Stimulated activated CD8-positive, alpha-beta memory T cell treated with anti-CD3 and anti-CD28 coated beads, Interleukin-7, amount 100 ng/mL, for 4 hours (primary cell): ENCODE measurements at places on chromosomes 4 and X.
A peak's percentile ranks its signal among the peaks of the same experiment; 100 is the strongest.

DNA sequence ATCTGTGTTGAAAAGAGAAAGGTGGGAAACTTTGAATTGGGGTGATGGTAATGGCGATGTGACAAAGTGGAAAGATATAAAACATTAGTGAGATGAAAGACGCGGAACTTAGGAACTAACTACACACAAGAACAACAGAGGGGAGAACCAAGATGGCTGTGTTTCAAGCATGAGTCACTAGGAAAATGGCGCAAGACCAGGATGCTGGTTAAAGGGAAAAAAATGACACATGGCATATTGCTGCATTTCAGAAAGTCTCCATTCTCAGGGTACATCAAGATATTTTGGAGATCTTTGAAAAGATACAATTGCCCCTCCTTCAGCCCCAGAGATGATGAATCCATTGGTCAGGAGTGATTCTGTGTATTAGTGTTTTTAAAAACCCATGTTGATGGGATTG, 164.4 kb downstream of the FBXO8 start:
- DNase-seq, result no peak

- DNase-seq, result no peak
These were observed 113.2 kb downstream of the ARSF start for GRCh38 chrX:3154386-3154975.

- no peak for DNase-seq
These were observed 34.0 kb downstream of the LHFPL1 start for GRCh38 chrX:112645774-112646173.

DNA sequence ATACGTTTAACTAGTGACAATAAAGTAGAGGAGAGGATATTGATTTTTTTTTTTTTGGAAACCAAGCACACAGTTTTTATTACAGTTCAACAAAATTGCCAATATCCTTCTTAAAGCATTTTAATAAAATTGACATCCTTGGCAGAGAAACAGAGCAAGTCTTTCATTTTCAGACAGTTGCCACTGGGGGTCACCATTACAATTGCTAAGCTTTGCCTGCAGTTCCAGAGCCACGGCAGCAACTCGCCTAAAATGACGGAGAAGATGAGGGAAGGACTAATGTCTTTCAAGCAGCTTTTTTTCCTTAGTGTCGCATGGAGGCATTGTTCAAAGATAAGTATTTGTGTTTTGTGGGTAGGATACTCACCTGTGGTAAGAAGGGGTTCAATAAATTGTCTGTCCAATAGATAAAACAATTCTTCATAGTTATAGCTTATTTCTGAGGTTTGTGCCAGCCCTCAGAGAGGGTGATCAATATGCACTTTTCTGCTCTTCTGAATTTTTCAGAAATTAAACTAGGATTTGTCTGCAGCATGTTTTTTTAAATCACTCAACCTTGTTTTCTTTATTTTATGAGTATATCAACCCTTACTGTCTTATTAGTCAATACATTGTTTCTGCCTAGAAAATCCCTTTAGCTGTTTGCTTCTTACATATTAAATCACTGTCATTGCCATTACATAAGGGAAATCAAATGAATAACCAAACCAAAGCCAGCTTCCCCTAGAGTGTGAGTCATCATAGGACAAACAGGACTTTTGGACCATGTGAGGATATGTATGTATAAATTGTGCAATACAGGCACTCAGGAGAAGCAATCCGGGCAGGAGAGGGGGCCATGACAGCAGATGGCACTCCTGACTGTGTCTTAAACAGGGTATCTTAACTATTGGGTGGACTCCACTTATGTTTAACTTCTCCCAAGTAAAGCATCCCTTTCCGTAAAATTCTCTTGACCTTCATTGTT, 508.1 kb upstream of the ARX start:
- no peak for DNase-seq

- no peak for DNase-seq
These were observed 26.1 kb upstream of the CBLL2 start for GRCh38 chrX:22246620-22247019.

DNA sequence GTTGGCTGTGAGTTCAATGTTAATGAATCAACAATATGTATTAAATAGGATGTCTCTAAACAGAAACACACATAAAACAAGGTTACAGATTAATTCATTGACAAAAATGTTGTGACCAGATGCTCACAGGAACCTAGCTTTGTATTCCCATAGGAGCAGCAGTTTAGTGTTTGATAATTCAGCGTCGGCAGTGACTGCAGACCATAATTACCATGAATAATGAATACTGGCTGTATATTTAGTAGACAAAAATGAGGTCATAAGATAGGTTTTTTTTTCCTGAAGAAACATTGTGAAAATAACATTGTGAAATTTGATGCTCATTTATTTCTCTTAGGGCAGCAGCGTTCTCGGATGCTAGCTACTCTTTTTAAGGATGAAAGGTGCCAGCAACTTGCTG, 27.8 kb downstream of the COPS4 start:
- DNase-seq, result no peak

DNA sequence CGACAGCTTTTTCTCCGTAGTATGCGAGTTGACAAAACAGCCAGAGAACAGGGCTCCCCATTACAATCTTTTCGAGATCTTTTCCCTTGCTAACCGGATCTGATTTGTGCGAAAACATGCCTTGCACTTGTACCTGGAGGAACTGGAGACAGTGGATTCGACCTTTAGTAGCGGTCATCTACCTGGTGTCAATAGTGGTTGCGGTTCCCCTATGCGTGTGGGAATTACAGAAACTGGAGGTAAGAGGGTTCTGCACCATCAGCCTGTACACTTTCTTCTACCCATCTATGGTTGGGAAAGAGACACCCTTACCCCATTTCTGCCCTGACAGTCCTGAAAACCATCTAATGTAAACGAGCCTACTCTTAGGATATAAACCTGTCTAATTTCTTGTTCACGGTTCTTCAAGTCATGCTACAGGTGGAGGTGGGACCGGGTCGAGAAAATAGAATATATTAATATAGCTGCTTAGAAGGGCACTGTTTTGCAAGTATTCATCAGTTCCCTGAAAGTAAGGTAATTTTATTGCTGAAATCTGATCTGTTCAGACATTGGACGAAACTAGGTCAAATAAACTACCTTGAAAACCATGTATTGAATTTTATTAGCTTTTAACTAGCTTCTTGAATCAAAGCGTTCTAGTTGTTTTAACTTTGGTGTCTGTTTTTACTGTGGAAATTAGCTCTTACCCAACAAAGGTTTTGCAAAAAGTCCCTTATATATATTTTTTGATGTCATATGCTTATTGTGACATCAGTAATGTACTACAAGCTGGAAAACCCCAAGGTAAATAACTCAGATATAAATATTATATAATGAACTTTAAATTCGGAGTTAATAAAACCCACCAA, 869 bp downstream of the TMEM184C start:
- DNase-seq, result no peak

DNA sequence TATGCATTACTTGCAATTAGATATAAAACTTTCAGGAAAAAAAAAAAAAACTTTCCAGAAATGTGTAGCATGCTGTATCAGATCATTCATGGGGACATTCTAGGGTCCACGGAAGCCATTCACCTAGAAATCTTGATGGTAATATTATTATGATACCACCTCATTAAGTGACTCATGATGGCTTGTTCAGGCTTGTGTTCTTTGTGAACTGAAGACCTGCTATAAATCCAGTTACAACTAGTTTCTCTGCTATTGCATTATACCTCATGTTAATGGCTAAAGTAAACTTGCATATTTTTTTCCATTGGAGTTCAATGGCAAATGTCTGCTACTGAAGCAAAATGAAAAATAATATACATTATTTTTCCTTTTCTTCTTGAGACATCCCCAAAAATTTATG, 35.3 kb upstream of the PTPN13 start:
- no peak for DNase-seq

DNA sequence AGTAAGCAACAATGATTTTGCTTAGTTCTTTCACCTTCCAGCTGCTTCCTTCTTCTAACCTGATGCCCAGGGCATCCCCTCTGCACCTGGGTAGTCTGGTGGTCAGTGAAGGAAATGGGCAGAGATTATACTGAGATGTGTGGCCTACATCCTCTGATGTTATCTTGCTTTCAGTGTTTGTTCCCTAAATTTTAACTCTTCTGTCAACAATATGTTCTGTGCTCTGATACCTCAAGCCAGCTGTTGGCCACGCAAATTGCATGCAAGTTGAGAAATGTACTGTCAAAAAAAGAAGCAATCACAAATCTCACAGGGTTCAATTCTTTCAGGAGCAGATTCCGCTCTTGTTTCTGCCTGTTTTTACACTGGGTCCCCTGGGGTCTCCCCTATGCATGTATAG, 73.8 kb downstream of the FBXW7 start:
- no peak for DNase-seq

DNA sequence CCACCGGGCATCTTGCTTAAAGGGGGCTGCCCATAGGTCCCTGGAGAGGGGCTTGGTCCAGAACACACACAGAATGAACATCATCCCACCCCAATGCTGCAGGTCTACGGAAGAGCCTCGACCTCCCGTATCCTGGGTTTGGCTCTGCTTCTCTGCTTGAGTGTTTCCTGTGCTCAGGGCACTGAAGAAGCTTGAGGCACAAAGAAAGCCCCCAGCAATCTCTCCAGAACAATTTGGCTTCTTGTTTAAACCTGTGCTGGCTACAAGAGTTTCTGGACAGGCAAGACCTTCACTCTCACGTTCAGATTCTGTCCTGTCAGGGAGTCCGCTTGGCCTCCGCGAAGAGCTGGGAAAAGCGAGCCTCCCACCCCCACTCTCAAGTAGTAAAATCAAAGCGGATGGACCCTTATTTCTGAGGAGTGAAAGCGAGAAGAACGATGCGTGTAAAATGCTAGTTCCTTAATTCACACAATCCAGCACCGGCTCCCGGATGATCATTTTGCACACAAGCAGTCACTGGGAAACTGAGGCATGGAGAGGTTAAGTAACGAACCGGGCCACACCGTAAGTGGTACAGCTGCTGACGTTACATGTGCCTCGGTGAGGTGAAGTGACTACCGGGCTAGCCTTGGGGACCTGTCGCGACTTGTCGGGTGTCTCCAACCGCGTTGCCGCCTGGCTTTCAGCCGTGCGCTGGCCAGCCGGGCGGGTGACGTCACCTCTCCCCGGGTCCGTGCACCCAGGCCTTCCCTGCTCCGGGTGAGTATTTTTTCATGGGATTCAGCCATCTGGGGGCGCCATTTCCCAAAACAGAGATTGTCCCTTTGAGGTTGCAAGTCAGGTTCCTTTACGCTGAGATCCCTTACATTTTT, 3.1 kb upstream of the SFRP2 start:
- no peak for DNase-seq

DNA sequence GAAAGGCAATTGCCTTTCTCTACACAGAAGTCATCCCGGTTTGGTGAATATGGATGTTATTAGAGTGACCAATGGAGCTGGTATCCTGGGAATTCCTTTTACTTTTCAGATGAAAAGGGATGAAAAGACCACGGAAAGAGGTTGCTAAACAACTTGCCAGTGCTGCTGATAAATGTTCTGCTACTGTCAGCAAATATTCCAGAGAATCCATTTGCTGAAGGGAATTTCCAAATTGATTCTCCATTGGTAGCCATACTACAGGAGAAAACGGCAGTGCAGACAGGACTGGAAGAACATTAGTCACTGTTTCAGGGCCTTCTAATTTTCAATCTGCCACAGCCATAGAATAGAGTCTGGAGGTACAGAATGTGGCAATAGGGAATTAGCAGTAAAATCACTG, 451.5 kb downstream of the PCDH11X start:
- DNase-seq, result no peak

GRCh38 chrX:1316527-1316926, 20.1 kb upstream of the IL3RA start:
- peak; percentile 21 for DNase-seq

DNA sequence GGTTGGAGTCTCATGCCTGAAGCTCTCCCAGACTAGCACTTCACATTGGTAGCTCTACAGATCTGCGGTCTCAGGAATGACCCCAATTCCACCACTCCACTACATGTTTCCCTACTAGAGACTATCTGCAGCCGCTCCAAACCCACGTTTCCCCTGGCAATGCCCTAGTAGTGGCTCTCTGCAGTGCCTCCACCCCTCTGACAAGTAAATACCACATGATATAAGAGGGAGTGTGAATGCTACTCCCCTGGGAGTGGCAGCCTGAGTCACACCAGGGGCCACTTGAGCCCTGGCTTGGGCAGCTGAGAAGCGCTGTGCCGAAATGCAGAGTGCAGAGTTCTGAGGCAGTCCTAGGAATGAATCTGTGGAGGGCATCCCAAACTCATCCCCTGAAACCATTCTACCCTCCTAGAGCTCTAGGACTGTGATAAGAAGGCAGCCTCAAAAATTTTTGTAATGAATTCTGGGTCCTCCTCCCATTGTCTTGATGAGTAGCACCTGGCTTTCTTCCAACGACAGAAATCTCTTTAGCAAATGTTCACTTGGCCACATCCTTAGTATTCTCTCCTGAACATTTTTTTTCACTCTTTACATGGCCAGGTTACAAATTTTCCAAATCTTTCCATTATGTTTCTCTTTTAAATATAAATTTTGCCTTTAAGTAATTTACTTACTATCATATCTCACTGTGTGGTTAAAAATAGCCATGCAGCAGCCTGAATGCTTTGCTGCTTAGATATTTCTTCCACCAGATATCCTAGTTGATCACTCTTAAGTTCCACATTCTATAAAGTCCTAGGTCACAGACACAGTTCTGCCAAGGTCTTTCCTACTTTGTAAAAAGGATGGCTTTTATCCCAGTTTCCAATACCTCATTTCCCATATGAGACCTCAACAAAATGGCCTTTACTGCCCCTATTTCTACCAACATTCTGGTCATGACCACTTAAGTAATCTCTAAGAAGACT, 160.2 kb upstream of the CPEB2 start:
- DNase-seq, result no peak

- DNase-seq, result no peak
These were observed 43.6 kb downstream of the TIGD4 start for GRCh38 chr4:152735906-152736305.

GRCh38 chr4:26462874-26463273, 27.4 kb downstream of the CCKAR start:
- no peak for DNase-seq
